Kidney capillary endothelial cell (primary cell): ENCODE measurements at places on chromosomes 7 and 10.

DNA sequence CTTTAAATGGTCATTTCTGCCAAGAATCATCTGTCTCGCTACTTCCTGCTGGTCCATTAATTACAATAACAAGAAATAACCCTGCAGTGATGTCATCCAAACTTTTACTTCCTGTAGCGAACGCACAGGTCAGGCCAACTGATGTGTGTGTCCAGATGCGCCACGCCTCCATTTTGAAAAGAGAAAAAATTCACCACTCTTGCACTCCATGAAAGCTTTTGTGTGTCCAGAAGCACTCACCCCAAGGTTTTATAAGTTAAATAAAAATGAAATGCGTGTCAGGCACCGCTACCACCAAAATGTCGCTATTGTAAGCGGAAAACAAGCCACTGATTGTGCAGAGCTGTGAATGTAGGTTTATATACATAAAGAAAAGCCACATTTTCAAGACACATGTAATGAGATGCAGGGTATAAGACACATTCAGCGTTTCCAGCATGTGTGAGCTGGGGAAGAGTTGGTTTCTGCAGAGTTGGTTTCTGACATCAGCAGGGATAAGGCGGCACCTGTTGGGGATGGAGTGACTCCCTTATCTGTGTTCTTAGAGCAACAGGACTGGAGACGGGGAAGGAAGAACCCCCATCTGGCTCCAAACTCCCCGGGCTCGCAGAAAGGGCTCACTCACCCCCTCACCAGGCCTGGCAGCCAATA is 83.3 kb downstream of the CTBP2 start:
- DNase-seq: peak; percentile 94

GRCh38 chr7:27587429-27587828 is 75.3 kb downstream of the HIBADH start:
- no peak for DNase-seq

DNA sequence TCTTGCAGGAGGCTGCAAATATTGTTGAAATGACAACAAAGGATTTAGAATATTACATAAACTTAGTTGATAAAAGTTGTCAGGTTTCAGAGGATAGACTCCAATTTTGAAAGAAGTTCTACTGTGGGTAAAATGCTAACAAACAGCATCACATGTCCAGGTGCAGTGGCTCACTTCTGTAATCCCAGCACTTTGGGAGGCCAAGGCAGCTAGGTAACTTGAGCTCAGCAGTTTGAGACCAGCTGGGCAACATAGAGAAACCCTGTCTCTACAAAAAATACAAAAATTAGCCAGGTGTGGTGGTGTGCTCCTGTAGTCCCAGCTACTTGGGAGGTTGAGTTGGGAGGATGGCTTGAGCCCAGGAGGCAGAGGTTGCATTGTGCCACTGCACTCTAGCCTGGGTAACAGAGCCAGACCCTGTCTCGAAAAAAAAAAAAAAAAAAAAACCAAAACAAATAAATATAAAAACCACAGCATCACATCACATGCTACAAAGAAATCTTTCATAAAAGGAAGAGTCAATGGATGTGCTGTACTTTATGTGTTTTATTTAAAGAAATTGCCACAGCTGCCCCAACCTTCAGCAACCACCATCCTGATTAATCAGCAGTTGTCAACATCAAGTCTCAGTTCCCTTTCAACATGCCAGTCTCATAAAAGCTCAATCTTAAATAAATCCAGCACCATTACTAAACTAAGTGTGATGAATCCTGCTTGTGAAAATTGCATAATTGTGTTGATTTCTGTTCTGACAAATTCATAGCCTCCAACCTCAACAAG is 83.2 kb upstream of the MBL2 start:
- no peak for DNase-seq

GRCh38 chr10:1179346-1180070 is 123.3 kb downstream of the WDR37 start:
- no peak for DNase-seq

- DNase-seq: no peak
These were observed 86.3 kb upstream of the NPS start for GRCh38 chr10:127462643-127463295.

- no peak for DNase-seq
These were observed 340.2 kb downstream of the LRMDA start for GRCh38 chr10:75771606-75772005.

DNA sequence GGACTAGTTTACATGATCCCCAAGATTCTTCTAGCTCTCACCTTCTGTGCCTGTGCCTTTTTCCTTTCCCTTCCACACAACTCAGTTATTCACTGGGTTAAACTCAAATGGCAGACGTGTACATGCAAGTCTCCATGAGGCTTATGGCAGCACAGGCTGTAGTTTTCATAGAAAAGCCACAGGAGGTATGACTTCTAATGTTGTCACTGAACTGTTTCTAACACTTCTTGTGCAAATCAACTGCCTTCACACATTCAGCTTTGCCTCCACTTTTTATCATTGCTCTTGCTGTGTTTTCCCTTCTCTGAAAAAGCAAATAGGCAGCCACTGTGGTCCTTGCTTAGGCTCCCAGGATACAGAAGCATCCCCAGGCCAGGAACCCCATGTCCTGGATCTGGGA is 5.3 kb upstream of the GIMAP5 start:
- no peak for DNase-seq

GRCh38 chr10:16470747-16471146 is 33.9 kb downstream of the PTER start:
- peak; percentile 68 for DNase-seq

DNA sequence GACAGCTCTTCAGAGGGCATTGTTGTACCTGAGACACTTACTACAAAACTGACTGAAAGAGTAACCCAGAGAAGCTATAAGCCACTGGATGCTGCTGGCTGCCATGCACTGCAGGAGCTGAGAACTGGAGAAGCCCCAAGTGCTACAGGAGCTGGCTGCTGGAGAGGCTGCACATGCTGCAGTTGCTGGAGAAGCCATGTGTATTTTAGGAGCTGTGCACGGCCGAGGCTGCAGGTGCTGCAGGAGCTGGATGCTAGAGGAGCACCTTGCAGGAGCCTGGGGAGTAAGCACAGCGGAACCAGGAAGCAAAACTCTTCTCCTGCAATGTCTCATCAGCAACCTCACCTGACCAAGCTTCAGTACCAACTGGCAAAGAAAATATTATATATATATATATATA is 45.5 kb downstream of the STEAP1B start:
- DNase-seq: no peak

DNA sequence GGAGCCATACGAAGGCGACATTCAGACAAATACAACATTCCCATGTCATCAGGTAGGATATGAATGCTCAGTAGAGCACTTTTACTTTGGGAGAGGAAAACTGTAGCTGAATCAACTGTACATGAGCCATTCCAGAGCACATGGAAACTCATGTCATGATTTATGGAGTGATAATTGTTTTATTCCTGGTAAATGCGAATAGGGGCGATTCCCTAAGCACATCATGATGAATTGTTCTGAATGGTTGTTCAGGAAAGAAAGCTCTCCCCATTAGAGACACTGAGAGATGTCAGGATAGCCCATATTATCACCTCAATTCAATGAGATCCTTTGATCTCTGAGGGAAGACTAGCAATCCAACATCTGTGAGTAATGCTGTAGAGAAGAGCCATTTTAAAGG is 243.6 kb downstream of the FOXP2 start:
- no peak for DNase-seq

DNA sequence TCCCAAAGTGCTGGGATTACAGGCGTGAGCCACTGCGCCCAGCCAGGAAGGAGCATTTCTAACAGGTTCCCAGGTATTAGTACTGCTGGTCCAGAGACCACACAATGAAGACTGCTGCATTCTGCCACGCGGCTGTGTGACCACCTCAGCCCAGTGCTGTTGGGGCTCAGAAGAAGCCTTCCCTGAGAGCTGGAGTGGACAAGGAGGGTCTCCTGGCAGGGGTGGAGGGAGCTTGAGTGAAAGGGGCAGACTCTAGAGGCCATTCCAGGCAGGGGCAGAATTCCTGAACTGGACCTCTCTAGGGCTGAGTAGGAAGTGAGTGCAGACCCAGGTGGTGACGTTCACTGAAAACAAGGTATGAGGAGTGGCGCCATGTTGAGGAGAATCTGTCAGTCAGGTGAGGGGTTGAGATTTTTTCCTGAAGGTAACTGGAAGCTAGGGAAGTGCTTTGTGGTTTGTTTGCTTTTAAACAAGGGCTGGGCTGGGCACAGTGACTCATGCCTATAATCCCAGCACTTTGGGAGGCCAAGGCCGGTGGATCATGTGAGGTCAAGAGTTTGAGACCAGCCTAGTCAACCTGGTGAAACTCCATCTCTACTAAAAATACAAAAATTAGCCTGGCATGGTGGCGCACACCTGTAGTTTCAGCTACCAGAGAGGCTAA is 67.6 kb downstream of the TACC2 start:
- no peak for DNase-seq

DNA sequence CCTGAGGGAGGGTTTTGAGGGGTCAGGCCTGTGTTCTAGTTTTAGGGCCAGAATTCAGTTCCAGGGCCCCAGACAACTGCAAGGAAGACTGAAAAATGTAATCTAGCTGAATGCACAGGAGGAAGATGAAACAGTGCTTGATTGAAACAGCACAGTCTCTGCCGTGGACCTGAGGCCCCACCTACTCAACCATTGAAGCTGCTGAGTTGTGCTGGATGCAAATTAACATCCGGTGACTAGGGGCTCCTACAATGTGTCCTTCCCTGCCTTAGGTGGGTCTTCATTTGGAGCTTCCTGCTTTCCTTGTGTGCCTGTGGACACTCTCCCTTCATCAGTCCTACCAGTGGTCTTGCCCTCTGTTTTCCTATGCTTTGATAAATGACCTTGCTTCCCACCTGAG is 5.7 kb downstream of the GLRX3 start:
- no peak for DNase-seq

- DNase-seq: peak; percentile 4
These were observed 277.3 kb upstream of the SEMA3D start for GRCh38 chr7:85464042-85464651.

- DNase-seq: no peak
These were observed 233.1 kb upstream of the IGFBP3 start for GRCh38 chr7:46153951-46154787.

- no peak for DNase-seq
These were observed 824.5 kb downstream of the CCSER2 start for GRCh38 chr10:85152911-85153310.

- DNase-seq: peak; percentile 51
These were observed 6.4 kb upstream of the GPR22 start for GRCh38 chr7:107463139-107464078.

GRCh38 chr7:94284104-94284503 is 110.6 kb upstream of the COL1A2 start:
- no peak for DNase-seq

DNA sequence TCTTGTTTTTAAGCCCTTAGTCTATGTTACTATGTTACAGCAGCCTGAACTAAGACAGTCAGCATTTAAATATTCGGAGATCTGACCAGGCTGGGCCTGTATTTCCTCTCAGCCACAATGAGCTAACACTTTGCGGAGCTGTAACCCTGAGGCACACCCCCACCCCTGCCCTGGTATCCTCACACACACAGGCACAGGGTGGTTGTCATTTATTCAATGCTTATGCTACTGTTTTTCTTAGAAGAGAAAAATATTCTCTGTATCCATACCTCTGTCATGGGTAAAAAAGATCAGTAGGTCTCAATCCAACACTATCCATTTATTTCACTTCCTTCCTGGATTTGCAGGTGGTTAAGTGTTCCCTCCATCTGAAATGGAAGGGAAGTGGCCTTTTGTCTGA is 80.3 kb upstream of the TRIL start:
- peak; percentile 54 for DNase-seq

- no peak for DNase-seq
These were observed 40.6 kb upstream of the TSPAN13 start for GRCh38 chr7:16712916-16713315.

- DNase-seq: no peak
These were observed 134.8 kb upstream of the SHH start for GRCh38 chr7:155947051-155947450.

DNA sequence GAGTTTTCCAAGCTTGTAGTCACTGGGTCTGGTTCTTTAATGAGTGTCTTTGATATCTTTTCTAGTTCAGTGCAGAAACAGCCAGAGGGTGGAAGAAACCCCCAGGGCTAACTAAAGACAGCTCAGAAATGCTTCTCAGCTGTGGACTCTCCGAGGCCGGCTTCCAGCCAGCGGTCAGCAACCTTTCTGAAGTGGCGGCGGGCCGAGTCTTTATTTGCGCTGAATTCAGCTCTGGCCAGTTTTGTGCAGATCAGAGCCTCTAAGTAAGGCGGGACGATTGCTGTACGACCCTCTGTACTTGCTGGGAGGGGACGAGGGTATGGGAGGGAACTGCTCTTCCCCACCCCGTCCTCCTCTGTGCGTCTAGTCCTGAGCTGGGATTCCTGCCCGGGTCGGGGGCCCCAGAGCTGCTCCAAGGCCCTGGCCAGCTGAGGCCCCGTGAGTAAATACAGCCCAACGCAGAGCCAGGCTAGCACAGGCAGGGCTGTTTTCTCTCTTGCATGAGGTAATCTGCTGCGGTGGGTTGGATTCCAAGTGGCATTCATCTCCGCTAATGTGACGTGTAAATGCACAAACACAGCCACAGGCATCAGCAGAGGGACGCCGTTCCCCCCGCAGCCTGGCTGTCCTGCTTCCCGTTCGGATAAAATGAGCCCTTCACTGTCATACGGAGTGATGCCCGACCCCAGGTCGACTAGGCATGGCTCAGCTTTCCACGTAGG is 159.8 kb downstream of the PIP4K2A start:
- no peak for DNase-seq

DNA sequence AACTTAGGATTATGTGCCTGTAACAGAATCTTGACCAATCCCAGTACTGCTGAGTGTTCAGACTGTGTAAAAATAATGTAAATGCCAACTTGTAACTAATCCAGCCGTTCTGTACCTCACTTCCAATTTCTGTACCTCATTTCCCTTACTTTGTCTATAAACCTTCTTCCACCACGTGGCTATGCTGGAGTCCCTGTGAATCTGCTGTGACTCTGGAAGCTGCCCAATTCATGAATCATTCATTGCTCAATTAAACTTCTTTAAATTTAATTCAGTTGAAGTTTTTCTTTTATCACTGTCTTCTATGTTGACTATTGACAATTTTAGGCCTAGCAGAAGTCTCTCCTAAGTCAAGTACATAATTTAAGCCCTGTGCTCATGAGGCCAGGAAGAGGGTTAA is 215.3 kb upstream of the RHOBTB1 start:
- DNase-seq: no peak

DNA sequence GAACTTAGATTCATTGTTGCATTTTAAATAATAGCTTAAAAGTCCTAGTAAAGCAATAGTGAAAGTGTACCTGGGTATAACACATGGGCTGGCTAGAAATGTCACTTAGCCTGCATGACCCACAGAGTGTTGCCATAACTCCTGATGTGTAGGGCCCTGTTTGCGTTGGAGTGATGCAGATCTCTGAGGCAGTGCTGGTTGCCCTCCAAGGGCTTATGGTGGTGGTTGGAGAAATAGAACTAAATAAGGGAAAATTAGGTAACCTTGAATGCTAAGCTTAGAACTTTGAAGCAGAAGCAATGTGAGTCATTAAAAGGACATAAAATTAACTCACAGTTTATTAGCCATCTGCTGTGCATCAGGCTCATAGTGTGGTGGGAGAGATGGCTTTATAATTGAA is 105.7 kb downstream of the CCNY start:
- no peak for DNase-seq

DNA sequence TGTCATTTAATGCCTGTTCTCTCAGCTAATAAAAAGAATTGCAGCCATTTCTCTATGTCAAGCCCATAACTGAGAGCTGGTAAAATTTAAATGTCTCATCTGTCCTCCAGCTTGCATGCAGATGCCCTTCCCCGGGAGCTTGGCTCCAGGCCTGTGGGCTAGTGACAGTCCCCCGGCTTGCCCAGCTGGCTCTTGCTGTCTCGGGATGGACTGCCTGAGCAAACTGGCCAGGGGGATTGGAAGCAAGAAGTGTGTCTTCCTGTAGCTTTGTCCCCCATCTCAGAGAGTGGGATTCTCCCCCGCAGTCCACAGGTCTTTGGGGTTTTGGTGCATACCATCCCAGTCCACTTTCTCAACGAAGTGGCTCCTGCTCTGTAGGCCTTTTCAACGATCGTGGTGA is 53.9 kb upstream of the HMX3 start:
- DNase-seq: no peak
